Fibroblast of skin of scalp (primary cell): ENCODE measurements at places on chromosomes 1 and 21.

GRCh38 chr1:87224201-87224600, 104.5 kb upstream of the LMO4 start:
- DNase-seq = peak; percentile 97

- DNase-seq = no peak
Measured at GRCh38 chr1:151967091-151967490, 26.6 kb downstream of the S100A10 start.

GRCh38 chr1:67580691-67581403, 104.2 kb upstream of the GADD45A start:
- DNase-seq = no peak

- peak; percentile 63 for DNase-seq
Measured at GRCh38 chr1:214857716-214858115, 224.8 kb upstream of the KCNK2 start.

GRCh38 chr1:203465146-203465798, 10.3 kb upstream of the PRELP start:
- no peak for DNase-seq
